ENCODE measurements at places on chromosomes 6 and 20.

DNA sequence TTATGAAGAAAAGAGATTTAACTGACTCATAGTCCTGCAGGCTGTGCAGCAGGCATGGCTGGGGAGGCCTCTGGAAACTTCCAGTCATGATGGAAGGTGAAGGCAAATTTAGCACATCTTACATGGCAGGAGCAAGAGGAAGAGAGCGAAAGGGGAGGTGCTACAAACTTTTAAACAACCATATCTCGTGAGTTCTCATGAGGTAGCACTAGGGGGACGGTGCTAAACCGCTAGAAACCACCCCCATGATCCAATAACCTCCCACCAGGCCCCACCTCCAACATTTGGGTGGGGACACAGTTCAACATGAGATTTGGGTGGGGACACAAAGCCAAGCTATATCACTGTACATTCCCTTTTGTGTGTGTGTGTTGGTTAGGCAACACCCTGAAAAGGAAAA lies 209.9 kb downstream of the TMEM242 start:
- DNase-seq: no peak

DNA sequence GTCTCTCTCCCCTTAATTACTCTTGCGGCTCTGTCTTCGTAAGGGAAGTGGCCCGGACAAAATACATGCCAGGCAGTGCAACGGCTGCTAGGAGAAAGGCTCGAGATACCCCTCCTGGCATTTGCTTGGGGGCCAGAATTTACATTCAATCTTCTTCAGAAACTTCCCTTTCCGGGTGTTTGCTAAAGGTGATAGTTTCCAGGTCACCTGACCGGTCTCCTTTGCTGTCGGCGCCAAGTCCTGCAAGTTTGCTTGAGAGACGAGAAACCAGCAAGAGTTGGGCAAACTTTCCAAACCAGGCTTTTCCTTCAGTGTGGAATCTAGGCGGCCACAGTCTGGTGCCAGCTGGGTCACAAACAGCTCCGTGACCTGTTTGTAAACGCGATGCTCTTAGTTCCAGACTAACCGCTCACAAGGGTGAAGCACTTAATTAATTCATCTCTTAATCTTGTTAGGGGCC lies 563 bp upstream of the SRSF3 start:
- DNase-seq: no peak

- DNase-seq: no peak
Observed at GRCh38 chr6:21639316-21639715, 45.8 kb downstream of the SOX4 start.

- DNase-seq: no peak
Observed at GRCh38 chr6:44166591-44167184, 8.1 kb downstream of the CAPN11 start.

DNA sequence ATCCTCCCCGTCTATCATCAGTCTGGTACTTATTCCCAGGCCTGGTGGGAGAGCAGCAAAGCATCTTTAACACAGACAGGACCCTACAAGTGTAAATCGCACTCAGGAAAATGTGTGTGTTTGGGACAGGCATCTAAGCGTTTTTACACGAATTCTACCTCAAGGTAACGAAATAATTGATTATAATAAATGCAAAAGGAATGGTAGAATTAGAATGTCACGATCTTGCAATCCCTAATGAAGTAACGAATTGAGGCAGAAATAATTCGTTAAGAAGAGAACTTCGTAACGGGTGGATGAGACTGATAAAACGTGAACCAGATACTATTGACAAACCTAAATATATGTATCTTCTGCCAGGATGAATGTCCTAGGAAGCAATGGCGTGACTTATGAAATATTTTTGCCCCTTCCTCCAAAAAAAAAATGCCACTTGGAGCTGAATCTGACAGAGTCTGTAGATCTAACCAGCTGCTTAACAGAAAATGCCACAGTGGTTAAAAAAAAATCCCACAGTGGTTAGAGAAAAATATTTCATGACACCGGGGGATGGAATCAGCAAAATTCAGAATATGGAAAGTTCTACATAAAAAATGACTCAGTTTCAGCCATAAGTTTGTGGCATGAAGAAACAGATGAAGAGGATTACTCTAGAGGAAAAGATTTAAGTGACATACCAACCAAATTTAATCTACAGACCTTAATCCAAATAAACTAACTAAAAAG lies 68.7 kb downstream of the F13A1 start:
- DNase-seq: no peak

GRCh38 chr20:31815408-31816188 lies 3.6 kb upstream of the MYLK2 start:
- DNase-seq: no peak

- DNase-seq: no peak
Observed at GRCh38 chr6:109477184-109477583, 5.8 kb downstream of the ZBTB24 start.

DNA sequence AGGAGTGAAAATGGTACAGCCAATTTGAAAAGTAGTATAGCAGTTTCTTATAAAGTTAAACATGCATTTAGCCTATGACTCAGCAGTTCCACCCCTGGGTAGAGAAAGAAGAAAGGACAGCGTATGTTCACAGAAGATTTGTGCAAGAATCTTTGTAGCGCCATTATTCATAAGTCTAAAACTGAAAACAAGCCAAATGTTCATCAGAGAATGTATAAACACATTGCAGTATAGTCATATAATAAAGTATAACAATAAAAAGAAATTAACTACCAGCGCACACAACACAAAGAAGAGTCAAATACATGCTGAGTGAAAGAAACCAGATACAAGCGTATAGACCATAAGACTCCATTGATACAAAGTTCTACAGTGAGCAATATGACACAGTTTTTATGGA lies 294.0 kb downstream of the SAMD5 start:
- no peak for DNase-seq

DNA sequence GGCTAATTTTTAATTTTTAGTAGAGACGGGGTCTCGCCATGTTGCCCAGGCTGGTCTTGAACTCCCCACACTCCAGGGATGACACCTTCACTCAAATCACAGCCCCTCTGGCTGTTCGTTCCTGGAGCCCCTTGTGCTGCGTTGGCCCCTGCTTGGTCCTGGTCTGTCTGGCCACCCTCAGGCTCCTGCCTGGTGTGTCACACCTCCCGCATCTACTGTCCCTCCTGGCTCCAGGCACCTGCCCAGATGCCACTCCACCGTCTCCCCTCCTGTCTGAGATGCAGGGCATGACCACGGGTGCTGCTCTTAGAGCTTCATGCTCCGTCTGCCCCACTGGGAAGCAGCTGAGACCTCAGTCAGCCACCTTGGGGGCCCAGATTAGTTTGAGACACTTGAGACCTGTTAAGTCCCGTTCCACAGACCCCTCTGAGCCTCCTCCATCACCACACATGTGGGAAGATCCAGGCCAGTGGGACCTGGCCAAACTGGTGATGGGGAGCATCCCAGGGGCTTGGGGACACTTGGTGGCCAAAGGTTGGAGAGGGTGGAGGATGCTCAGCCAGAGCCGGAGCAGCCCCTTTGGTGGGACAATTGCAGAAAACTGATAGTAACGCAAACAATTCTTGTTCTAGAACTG lies 21.9 kb upstream of the NPBWR2 start:
- no peak for DNase-seq

DNA sequence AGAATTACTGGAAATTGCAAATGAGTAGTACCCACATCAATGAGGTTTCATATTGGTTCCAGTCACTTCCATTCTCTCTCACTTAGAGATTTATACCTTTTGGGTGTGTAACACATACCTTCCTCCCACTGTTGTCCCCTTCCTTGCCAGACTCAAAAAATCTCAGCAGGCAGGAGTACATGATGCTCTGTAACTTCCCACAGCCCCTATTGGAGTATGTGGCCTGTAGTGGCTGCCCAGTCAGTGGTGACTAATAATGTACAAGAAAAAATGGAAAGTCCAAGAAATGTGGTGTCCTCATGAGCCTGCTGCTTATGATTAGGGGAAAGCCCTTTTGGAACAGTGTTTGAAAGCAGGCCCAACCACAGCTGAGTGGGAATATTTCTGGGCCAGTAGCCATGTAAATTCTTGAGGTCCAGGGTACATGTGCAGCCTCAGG lies 312.0 kb downstream of the ZFAND3 start:
- DNase-seq: no peak

GRCh38 chr6:79431537-79431933 lies 105.7 kb downstream of the LCA5 start:
- no peak for DNase-seq

GRCh38 chr6:18446771-18447170 lies 59.6 kb downstream of the RNF144B start:
- DNase-seq: no peak

DNA sequence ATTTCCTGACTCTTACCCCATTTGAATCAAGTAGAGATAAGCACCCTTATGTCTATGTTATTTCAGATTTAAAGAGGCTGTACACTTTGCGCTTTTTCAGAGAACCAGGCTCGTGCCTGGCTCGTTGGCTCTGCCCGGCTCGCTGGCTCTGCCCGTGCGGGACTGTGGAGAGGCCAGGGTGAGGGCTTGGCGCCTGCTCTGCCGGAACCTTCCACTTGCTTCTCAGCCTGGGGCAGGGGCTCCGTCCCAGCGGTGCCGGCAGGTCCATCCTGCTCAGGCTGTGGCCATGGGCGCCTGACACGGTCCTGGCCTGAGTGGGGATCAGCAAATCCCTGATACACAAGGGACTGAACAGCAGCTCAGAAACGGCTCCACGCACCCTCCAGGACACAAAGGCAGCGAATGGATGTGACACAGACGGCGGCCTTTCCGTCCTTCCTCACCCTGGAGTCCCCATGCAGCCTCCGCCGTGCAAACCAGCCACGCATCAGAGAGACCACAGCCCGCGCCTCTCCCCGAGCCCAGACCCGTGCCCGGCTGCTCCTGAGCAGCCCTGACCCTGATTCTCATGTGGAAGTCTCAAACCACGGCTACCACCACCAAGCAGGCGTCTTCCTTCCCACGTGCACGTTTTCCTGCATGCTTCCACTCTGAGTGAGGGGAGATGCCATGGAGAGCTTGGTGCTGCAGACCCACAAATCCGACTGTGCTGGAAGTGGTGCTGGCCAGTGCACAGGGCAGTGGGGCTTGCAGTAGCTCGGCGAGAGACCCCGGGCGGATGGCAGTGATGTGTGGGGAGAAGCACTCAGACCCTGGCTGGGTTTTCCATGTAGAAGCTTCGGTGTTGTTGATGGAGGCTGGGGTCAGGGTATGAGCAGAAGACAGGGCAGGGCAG lies 233.9 kb downstream of the ERMARD start:
- DNase-seq: no peak

GRCh38 chr20:40654876-40655275 lies 34.2 kb downstream of the MAFB start:
- DNase-seq: no peak

DNA sequence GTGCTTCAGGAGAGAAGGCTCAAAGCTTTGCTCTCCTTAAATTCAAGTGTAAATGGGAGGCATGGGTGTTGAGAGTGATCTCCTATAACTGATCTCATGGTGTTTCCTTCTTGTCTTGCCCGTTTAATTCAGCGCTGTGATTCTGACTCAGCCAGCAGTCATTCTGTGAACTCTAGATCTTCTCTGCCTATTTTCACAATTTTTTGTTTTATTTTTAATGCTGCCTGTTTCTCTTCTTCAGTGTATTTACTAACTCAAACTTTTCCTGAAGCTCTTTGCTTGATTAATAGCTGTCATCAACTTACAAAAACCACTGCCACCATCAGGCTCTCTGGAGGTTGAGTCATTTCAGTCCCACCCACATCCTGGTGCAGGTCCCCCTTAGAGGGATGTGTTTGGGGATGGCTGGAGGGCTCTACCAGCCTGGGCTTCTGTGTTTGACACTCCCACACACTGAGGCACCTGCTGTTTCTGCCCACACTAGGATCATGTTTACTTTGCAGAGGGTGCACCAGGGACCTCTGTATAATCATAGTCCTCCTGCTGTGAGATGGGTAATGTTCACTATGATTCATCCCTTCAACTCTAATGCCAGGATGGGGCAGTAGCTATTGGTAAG lies 94.0 kb downstream of the SHLD1 start:
- peak; percentile 64 for DNase-seq

GRCh38 chr20:10864076-10864672 lies 190.4 kb upstream of the JAG1 start:
- DNase-seq: no peak

DNA sequence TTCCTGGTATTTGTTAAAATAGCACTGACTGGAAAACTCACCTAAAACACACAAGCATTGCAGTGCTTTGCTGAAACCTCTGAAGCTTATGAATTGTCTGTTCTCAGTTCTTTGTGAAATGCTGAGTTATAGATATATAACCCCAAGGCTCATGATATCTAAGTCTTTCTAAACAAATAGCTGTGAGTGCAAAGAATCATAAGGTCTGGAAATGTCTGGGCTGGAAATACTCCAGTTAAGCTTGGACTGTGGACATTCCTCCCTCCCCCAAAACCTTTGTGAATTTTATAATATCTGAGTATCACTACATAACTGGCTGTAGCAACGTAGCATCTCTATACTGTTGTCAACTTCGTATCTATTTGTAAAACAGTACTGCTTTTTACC lies 69.1 kb downstream of the CBLN4 start:
- no peak for DNase-seq

DNA sequence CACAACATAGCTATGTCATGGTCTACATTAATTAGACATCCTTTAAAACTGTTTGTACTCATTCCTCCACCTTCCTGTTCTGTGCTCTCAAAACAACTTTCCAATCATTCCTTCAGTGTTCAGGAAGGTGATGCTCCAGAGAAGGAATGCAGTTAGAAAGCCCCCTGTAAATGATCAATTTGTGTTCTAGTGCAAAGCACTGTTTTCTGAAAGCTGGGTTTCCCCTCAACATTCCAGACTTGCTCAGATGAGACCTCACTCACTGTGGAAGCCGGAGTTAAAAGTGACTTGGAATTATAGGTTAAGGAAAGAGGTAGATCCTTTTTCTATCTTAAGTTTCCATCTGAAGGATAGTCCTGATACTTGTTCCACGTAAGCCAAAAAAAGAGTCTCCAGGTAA lies 95.9 kb downstream of the BMP2 start:
- DNase-seq: no peak

DNA sequence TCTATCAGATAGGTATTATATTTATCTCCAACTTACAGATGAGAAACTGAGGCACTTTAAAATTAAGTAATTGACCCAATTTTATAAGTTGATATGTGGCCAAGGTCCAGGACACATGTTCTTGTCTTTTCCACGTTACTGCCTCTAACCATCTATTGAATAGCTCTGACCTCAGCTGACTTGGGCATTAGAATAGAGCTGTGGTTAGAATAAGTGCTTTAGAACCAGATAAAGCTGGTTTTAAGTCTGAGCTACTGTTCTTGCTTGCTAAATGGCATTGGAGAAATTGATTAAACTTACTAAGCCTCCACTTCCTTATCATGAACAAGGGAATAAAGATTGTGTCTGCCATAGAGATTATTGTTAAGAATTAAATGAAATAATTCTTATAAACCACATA lies 147.8 kb upstream of the DTNBP1 start:
- no peak for DNase-seq

GRCh38 chr6:91781946-91782345 lies 1195.1 kb upstream of the MAP3K7 start:
- no peak for DNase-seq

Measured in activated T-helper 2 cell treated with anti-CD3 and anti-CD28 coated beads, Interferon-gamma antibody, Interleukin-2, Interleukin-4, amounts not matched to agents 10 μg/mL and 5 μg/mL and 100 μg/mL, durations not matched to agents 14 hours and 24 hours and 36 hours (primary cell).